ENCODE measurements at places on chromosomes 4 and X. TPM values are rescaled to one million over a fixed set of nuclear protein-coding genes. Genes with fewer than 3 reads are reported as not detected.

DNA sequence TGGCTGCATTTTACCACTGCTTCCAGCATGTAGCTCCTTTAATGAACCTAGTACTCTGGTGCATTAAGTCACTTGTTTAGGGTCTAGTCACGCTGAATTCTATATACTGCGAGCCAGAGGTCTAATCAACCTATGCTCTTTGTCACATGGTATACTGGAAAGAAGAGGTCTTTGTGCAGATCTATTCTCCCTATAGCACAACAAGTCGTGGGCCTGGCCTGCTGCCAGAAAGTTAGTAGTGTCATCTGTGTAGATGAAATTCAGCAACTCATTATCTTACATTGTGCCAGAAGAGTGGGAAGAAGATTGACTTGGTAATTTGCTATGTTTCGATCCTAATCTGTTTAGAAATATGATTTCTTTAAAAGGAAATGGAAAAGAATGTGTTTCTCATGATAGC is 80.8 kb downstream of the AWAT2 start:
- H3K27ac ChIP-seq: no peak overlapping the region
- DNase-seq: no peak
- no peak overlapping the region for H3K4me3 ChIP-seq
- no peaks in the 10 kb centered on the region for H3K36me3 ChIP-seq
- no peaks in the 10 kb centered on the region for H3K27me3 ChIP-seq

DNA sequence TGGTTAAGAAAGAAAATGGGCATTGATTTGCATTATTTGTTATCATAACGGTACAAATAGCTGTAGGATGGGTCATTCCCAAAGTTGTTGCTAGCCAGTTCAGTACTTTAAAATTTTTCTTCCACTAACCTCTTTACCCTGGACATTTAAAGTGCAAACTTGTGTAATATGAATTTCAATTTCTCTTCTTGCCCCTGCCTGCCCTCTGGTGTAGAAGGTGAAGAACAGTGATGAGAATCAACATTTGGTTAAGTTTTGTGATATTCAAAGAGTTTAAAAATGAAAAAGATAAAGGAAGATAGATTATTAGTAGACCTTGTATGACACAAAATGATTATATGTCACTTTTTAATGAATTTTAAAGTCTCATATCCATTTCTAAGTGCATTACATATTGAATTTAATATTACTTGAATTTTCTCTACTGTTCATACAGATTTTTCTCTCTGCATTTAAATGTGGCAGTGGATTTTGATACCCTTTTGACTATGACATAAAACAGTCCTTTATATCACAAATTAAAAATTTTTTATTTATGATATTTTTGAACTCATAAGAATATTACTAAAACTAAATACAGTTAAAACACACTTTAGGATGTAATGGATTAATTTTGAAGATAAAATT is 337.7 kb downstream of the BMPR1B start:
- H3K27ac ChIP-seq: no peak overlapping the region
- DNase-seq: no peak
- no peaks in the 10 kb centered on the region for H3K4me1 ChIP-seq
- no peaks in the 10 kb centered on the region for H3K36me3 ChIP-seq

The SSX2 gene
- not detected for total RNA-seq

The ZCCHC12 gene
- not detected for total RNA-seq

- H3K27me3 ChIP-seq: no peaks in the 10 kb centered on the region
- no peak overlapping the region for H3K27ac ChIP-seq
- no peak overlapping the region for H3K4me3 ChIP-seq
- H3K4me1 ChIP-seq: no peaks in the 10 kb centered on the region
Measured at GRCh38 chr4:141416677-141417363, 196.1 kb downstream of the ZNF330 start.

DNA sequence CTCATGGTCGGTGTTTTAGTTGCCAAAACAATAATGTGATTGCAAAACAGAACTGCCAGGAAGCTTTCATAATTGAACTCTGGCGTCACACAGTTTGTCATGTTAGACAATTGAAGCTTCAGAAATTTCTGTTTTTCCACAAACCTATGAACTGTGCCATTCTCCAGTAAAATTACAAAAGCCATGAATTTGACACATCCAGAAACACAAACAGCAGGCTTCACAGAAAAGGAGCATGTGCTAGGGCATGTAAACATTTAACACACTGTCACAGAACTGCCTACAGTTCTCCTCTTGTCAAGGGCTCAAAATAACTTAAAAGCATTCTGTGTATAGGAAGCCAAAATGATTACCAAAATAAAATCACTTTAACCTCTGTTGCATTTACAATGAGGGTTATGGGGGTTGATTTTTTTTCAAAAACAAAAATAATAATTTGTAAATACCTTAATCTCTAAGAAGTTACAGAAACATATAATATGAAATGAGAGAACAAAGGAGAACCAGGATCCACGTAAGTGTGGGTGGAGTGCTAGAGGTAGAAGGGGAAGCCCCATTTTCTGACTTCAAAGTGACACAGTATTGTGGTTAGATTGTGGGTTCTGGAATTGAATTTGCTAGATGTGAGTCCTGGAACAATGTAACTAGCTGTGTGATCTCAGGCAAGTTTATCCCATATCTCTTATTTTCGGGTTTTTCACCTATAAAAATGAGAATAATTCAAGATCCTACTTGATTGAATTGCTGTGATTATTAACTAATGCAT is 295.0 kb downstream of the CENPC start:
- peaks cover 2% of the 10 kb centered on the region for H3K4me1 ChIP-seq
- no peak overlapping the region for H3K27ac ChIP-seq
- H3K4me3 ChIP-seq: no peak overlapping the region
- no peak for DNase-seq
- no peaks in the 10 kb centered on the region for H3K36me3 ChIP-seq

All from T-cell (primary cell).